ENCODE measurements at places on chromosomes 1 and 21.

DNA sequence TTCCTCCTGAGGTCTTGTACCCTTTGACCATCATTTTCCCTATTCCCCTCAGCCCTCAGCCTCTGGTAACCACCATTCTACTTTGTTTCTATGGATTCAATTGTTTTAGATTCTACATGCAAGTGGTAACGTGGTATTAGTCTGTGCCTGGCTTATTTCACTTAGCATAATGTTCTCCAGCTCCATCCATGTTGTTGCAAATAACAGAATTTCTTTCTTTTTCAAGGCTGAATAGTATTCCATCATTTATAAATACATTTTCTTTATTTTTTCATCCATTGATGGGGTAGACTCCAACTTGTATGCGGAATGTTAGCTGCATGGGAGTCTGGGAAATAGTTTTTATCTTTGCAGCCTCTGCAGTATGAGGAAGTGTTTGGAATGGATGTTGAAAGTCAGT, 26.3 kb upstream of the TMEM54 start:
- no peak for DNase-seq

GRCh38 chr21:42381347-42381984, 14.4 kb downstream of the TMPRSS3 start:
- peak; percentile 67 for DNase-seq

DNA sequence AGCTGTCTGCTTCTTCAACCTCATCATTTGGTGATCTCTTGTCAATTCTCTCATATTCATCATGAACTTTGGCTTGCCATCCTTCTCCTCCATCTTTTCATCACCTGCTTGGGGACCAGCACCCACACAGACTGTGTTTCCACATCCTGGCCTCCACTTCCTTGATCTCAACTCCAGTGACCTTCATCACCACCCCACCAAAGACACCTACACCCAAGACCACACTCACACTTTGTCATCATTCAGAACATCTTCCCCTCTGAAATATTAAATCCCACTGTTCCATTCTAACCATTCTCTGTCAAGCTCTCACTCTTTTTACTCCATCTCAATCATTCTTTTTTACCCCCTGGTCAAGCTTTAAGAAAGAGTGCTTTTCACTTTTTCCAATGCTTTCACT, 115.5 kb upstream of the VAV3 start:
- peak; percentile 33 for DNase-seq

DNA sequence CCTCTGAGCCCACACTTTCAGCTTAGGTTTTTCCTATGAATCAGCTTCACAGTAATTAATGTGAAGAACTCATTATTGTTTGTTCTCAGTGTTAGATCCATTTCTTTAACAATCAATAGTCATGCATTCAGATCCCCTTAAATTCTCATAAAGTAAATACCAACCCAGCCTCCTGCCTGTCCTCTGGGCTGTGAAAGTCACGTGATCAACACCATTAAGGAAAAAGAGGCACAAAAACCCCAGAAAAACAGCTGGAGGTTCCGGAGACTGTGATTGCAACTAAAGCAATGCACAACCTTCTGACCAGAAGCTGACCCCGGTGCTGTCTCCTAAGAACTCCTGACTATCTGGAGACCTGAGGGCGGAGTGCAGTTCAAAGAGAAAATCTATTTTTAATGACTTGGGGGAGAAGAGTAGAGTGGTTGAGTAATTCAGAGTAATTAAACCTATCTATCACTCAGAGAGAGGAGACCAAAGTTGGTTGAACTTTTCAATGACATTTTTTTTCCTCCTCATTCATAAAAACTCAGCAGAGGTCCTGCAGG, 132.5 kb downstream of the PLXNA2 start:
- DNase-seq, result no peak

- DNase-seq, result no peak
These were observed 44.3 kb upstream of the ZC3H11B start for GRCh38 chr1:219657186-219657585.

GRCh38 chr1:184889902-184890301, 84.4 kb downstream of the NIBAN1 start:
- DNase-seq, result no peak

DNA sequence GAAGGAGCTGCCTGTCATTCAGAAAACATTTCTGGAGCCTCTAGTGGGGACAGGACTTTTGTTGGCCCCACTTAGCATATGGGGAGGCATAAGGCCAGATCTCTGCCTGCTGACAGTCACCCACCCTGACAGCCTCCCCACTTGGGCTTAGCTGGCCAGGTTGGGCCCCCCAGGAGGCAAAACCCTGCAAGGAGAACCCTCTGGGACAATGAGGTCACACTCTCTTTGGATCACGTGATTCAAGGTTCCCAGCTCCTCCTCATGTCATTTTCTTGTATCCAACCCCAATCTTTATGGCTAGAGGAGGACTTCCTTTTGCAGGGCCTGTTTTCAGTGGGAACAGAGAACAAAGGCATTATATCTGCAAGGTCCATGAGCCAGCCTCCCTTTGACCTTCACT, 60.0 kb downstream of the NAV1 start:
- no peak for DNase-seq
